Head of caudate nucleus (tissue), 42 donors: ENCODE measurements at places on chromosomes 7 and 10.

DNA sequence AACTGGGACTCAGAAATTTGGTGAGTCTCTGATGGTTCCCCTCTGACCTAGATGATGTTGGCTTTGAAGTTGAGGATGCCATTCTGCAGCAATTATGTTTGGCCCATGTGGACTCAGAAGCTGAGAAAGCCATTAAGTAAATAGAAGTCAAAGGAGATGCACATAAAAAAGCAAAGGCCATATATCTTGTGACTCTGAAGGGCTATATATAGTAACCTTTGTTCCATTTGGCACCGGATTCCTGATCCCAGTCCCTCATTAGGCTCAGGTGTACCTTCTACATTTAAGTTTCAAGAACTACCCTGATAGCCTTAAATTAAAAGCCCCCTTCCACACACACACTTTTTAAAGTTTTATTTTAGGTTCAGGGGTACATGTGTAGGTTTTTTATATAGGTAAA, 50.0 kb upstream of the PDK4 start:
- no peak for DNase-seq

- no peak for DNase-seq
Observed at GRCh38 chr7:26850193-26850651, 14.2 kb downstream of the SKAP2 start.

DNA sequence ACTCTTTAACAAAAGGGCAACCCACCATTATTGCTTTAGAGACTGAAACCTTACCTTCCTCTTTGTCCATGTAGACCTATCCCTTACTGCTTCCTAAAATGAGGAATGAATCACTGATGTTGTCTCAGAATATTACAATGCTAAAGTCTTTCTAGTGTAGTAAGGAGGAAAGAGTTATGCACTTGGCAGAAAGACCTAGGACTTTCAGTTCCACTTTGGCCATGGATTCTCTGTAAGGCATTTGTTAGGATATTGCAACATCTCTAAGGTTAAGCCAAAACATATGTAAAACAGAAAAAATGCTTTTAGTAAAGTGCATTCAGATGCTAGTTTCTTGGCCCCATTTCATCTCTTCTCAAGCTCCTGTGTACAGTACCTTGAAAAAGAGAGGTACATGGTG, 230.9 kb downstream of the PARD3 start:
- no peak for DNase-seq

DNA sequence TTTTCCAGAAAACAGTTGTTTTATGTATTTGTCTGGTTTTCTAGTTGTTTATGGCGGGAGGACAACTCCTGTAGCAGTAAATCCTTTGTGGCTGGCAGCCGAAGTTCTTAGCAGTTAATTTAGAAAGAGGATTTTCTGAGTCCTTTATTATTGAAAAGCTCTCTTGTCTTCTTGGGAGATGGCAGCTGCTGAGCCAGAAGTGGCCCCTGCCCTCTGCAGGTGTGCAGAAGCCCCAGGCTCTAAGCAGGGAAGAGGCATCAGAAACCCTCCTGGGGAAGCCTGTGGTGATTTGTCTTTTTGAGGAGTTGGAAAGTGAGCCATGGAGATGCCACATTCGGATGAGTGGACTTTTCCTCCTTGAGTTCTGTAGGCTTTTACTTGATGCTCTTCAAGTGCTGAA, 106.3 kb downstream of the GLRX3 start:
- DNase-seq = no peak

- no peak for DNase-seq
Observed at GRCh38 chr10:110474017-110474416, 23.7 kb upstream of the DUSP5 start.

- no peak for DNase-seq
Observed at GRCh38 chr10:30284865-30285594, 64.0 kb downstream of the MTPAP start.

GRCh38 chr10:228366-228765, 93.1 kb downstream of the ZMYND11 start:
- DNase-seq = no peak

GRCh38 chr7:134954197-134955082, 31.9 kb upstream of the AGBL3 start:
- no peak for DNase-seq

DNA sequence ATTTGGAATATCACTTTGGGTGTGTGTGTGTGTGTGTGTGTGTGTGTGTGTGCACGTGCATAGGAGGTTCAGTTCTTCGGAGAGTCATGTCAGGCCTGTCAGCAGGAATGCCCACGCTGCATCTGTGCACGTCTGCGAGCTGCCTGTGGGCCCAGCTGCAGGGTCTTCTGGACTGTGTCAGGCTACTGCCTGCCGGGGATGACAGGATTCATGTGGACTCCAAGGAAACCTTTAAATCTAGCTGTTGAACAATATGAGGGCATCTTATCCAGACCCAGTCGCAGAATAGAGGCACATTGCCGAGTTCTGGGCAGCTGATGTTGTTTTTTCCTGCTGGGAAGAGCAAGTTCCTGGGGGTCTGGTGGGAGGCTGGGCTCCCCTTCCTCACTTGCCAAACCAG, 19.0 kb downstream of the AQP1 start:
- no peak for DNase-seq

DNA sequence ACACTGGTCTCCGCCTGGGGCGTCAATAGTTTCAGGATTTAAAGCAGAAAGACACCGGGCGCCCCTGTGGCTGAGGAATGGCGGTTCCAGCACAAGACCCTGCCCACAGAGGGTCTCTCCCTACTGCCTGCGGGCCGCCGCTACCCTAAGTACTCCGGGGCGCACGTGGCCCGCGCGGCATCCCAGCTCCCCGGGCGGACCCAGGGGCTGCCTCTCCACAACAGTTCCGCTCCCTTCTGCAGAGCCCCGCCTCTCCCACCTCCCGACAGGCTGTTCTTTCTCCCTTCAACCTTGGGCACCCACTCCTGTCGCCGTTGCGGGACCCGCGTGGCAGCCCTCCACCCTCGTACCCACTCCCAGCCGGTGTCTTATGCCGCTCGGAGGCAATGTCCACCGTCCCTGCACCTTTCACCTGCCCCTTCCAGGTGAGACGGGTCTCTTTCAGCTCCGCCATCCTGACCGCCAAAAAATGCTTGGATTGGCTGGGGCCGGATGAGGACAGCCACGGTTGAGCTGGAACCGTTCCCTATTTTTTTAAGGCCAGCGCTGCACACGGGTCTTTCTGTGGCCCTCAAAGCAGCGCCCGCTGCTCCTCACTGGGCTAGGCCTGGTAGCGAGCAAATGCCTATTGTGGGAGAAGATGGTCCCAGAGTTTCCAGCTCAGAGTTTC, 1.6 kb upstream of the NKX2-3 start:
- no peak for DNase-seq

DNA sequence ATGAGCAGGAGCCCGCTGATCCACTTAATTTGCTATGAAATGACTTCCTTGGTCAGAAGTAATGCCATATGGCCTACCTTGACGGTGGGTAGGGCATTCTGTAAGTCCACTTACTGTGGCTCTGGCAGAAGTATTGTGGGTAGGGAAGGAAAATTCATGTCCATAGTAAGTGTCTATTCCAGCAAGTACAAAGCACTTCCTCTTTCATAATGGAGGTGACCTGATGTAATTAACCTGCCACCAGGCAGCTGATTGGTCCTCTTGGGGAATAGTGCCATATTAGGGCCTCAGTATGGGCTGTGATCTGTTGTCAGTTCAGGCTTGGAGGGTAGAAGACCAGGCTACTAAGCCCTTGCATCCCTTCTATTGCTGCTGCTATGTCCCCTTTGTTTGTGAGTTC, 103.9 kb downstream of the SLC37A3 start:
- no peak for DNase-seq

- no peak for DNase-seq
Observed at GRCh38 chr10:50679149-50679548, 55.4 kb upstream of the SGMS1 start.

DNA sequence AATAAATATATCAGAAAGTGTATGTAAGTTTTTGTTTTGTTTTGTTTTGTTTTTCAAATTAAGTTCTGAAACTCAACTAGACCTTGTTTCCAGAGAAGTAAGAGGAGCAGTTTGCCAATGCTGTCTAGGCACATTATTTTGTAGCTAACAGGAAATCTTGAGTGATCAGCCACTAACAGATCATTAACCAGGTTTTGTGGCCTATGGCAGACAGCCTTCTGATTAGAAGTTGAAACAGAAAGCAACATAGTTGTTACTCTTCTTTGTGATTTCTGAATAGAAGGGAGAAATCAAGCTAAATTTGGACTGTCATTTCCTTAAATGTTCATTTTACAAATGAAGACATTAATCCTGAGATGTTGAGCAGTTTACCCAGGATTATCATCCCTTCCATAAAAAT, 142.6 kb downstream of the PLXDC2 start:
- no peak for DNase-seq

- DNase-seq = no peak
Observed at GRCh38 chr7:130865408-130866236, 131.6 kb upstream of the KLF14 start.

DNA sequence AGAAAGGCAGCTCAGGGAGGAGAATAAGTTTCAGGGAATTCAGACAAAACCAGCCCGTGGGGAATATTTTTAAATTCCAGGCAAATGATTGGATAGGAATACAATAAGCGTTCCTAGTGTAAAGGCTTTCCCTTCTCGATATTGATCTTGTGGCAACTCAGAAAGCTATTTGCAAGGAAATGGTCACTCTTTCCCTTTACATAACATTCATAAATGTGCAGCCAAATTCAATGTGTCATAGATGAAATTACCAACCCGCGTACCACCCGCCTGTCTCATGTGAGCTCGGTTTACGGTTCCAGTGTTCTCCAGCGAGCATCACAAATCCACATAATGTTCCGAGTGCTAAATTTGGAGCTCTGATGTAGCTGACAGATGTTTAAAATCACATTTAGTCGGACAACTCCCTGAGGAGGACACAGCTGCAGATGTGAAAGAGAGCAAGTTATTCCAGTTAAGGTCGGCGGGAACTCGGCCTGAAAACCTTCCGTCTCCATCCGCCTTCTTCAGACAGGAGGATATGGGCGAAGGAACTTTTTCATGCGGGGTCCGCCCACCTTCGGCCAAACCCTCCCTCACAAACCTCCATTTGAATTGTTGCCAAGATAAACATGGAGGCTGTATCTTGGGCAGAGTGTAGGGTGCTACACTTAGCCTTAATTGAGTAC, 327.0 kb downstream of the RNLS start:
- DNase-seq = no peak

DNA sequence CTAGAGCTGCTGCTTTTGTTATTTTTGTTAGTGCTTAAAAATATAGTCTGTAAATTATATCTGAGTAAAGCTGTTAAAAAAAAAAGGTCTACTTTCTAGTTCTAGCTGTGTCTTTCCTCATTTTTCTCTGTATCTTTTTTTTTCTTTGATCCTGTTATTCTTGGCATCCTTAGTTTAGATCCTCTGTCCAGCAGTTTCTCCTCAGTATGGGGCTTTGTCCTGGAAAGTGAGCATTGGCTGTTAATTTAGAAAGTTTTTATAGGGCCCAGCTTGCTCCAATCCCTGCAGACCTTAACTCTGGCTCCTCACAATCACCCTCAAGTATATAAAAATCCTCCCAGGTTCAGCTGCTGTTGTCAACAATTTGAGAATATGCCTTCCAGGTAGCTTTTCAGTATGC, 23.5 kb downstream of the DDX50 start:
- DNase-seq = no peak

GRCh38 chr7:90351987-90352386, 5.5 kb downstream of the GTPBP10 start:
- DNase-seq = no peak

- DNase-seq = no peak
Observed at GRCh38 chr10:31359979-31360378, 41.0 kb downstream of the ZEB1 start.

GRCh38 chr10:71729161-71729636, 9.6 kb upstream of the C10orf105 start:
- DNase-seq = peak; percentile 29

DNA sequence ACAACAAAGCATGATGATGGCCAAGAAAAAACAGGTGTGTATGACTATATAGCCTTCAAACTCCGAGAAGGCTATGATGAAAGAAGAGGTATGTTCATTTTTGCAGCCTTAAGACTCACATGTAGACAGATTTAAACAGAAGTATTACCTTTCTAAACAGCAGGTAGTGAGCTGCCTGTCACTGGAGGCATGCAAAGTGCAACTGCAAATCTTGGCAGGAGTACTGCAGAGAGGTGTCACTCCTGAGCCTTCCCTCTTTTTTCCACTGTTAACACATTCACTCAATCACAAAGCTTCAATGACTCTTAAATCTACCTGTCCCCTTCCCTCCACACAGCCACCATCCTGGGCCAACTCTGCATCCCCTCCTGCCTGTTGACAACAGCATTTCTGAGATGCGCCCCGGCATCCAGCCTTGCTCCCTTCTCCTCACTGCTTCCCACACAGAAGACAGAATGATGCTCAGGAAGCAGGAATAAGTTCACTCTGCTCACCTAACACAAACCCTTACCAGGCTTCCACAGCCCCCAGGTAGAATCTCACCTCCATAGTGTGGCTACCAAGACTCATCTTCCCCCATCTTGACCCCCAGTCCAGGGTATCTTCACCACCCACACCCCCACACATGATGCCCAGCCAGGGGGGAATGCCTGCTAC, 161.9 kb upstream of the ZMIZ1 start:
- DNase-seq = no peak

DNA sequence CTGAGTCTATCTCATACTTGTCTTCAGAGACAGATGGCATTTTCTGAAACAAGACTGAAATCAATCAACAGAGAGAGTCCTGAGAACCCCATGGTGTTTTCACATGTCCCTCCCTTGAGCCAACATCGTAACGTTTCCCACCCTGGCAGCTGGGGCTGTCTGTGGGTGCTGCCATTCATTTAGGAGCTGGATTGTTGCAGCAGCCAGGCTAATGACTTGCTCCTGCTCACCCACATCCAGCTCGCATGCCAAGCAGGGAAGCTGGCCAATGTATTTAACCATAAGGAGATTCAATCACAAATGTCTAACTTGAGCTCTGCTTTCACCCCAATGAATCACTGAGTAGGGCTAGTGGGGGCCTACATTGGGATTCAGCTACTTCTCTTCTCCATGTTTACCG, 146.1 kb downstream of the ADRA2A start:
- DNase-seq = no peak

DNA sequence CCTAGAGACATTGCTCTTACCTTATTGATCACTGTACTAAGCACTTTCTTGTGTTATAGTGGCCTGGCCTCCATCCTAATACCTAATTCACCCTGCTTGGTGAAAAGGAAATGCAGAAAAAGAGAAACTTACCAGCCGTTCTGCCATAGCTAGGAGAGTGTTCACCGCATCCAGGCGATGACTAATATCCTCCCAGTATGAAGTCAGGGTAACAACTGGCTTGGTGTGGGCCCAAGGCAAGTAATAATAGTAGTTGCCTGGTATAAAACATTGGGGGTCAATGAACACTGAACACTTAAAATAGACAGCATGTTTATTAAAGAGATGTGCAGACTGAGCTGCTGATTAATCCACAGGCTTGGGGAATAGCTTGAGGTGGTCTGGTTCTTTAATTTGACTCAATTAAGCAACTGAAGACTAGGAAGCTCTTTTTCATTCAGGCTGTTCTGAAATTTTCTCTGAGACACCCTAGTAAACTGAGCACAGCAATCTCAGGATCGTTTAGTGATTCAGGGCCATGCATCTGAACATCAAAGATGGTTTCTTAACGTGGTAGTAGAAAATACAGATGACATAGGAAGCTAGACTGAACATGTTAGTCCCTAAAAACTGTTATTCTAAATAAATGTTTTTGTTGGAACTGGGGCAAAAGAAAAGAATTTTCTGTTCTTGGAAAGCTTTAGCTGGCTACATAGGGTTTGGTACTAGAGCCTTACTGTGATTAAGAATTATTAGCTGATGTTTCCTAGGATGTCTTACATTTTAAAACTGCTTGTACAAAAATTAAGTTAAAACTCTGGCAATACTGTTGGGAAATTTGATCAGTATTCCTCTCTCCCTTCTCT, 102.2 kb downstream of the MYOF start:
- no peak for DNase-seq

- DNase-seq = no peak
Observed at GRCh38 chr7:82957521-82957920, 205.2 kb downstream of the PCLO start.
